ENCODE measurements at places on chromosomes 1 and 21.
A peak's percentile ranks its signal among the peaks of the same experiment; 100 is the strongest.

- no peak for DNase-seq
These were observed 9.0 kb downstream of the TRAF5 start for GRCh38 chr1:211335522-211336157.

DNA sequence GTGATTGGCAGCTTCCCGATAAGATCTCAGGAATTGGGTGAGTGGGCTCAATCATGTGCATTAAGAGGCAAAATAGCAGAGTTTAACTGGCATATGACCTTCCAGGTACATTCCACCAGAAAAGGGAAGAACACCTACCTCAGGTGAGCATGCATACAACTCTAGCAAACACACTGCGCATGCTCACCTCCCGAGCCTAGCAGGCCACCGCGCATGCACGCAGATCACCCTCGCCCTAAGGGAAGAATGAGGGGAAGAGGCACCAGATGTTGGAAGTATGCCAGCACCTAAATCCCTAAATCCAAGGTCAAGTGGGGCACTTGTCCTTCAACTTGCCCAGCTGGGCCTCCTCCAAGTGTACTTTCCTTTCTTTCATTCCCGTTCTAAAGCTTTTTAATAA, 23.6 kb upstream of the CBR3 start:
- no peak for DNase-seq

DNA sequence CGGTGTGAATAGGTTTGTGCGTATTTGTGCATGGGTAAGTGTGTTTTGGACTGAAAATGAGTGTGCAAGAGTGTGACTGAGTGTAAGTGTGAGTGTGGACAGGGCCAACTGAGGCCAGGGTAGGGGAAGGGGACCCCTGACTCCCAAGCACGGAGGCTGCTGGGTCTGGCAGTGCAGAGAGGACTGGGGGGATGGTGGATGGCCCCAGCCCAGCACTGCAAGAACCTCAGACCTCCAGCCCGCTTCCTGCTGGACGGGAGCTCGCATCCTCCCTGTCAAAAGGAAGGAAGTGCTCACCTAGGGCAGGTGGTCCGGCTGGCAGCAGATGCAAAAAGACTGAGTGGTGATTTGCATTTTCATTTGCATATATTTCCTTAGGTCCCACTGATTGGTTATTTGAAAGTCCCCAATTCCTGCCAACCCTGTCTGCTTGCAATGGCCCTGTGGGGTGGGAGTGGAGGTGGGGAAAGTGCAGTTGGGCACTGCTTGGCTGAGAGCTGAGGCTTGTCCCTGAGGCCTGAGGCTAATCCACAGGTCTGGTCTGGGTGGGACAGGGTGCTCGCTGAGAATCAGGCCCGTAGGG, 42.8 kb upstream of the CASZ1 start:
- DNase-seq, result no peak

GRCh38 chr1:164982545-164982944, 374.0 kb downstream of the LMX1A start:
- DNase-seq, result no peak

GRCh38 chr1:12196641-12197482, 30.1 kb downstream of the TNFRSF1B start:
- no peak for DNase-seq

GRCh38 chr1:226980122-226980560, 40.0 kb downstream of the COQ8A start:
- no peak for DNase-seq

DNA sequence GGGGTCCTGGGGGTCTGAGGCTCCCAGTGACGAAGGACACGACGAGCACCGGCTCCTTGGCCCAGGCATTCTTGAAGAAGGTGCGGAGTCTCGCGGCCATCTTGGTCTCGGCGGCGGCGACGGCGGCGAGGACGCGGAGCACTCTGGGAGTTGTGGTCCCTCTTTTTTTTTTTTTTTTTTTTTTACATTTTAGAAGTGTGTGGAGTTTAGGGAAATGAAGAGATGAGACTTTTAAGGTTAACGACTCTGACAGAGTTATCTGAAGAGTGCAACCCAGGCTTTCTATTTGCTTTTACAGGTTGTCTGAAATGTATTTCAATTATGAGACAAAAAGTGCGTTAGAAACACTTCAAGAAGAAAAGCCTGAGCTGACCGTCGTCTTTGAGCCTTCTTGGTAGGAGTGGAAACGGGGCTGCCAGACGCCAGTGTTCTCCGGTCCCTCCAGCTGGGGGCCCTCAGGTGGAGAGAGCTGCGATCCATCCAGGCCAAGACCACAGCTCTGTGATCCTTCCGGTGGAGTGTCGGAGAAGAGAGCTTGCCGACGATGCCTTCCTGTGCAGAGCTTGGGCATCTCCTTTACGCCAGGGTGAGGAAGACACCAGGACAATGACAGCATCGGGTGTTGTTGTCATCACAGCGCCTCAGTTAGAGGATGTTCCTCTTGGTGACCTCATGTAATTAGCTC, 9.7 kb downstream of the OR2B11 start:
- DNase-seq, result peak; percentile 61

DNA sequence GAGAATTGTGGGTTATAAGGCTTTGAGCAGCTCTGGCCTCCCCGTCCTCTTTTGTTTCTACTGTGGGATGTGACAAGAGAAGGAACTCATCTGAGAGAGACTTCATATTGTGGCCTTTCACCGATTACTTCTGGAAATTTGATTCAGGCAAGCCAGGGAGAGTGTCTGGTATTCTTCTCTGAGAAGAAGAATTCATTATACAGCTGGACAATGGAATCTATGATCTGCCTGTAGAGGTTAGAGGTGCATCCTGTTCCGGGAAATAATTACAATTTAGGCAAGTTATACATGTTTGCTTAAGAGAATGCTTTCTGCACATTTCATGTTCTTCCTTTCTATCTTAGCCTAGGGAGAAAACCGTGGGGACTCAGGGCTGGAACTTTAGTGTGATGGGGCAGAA, 12.8 kb upstream of the RNU1-2 start:
- DNase-seq, result no peak

- DNase-seq, result no peak
These were observed 7.2 kb downstream of the TUFT1 start for GRCh38 chr1:151547119-151547899.

DNA sequence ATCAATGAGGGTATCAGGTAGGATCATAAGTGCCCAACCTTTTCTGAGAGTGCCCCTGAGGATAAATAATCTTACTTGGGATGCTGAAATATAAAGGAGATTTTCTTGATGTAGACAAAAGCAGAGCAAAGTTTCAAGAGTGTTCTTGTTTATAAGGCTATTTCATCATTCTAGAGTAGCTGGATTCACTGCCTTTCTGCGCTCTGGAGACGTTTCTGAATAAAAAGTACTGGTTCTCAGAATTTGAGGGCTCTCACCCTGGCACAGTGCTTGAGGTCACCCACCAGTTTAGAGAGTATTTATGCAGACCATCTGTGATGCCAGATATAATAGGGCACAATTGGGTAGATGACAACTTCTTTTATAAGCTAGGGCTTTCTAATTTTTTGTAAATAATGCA, 103.3 kb downstream of the GDAP2 start:
- DNase-seq, result no peak

DNA sequence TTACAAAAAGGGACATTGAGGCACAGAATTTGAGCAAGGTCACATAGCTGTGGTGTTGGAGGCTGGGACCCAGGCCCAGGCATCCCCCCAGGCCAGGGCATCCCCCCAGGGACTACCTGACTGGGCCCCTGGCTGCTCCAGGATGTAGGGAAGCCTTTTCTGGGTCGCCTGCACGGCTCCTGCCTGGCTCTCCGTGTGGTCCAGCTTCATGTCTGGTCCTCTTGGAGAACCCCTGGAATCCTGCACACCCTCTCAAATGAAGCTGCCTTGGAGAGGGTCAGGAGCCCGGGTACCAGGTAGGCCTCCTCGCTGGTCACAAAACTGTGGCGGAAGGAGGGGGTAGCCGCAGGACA, 919 bp upstream of the CELSR2 start:
- no peak for DNase-seq

- no peak for DNase-seq
These were observed 522 bp upstream of the SPTA1 start for GRCh38 chr1:158687037-158687436.

DNA sequence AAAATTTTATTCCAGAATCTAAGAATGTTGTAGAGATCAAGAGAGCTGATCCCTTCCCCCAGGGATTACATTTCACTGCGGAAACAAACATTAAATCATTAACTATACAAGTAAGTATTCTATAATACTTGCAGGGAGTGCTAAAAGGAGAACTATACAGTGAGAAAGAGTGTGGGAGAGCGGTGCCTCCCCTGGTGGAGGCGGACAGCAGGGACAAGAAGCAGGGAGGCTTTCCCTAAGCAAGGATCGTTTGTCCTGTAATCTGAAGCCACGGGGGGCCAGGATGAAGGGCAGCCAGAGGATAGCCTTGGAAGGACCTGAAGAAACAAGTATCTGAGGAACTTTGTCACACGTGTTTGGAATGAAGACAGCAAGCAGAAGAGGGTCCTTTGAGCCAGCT, 40.1 kb downstream of the SLC9C2 start:
- DNase-seq, result no peak

GRCh38 chr1:58231204-58231603, 315.3 kb downstream of the OMA1 start:
- no peak for DNase-seq

- DNase-seq, result no peak
These were observed 18.5 kb downstream of the ETS2 start for GRCh38 chr21:38824124-38824822.

GRCh38 chr1:93328809-93329760, 16.6 kb upstream of the DR1 start:
- no peak for DNase-seq

DNA sequence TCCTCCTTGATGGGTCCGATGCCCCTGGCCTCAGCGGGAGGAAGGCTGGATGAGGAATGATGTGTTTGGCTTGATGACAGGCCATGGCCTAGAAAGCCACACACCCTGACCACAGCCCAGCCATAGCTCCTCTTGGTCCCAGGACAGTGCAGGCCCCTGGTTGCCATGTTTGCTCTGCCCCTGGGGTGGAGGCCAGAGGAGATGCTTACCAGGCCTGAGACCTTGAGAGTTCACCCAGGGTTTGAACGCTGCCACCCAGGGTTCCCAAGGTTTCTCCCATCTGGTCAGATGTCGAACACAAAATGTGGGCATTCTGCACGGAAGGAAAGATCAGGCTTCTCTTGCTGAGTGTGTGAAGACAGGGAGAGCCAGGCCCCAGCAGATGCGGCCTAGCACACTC, 2.6 kb downstream of the C1orf226 start:
- DNase-seq, result no peak

GRCh38 chr1:156676114-156676819, 940 bp downstream of the NES start:
- DNase-seq, result no peak

DNA sequence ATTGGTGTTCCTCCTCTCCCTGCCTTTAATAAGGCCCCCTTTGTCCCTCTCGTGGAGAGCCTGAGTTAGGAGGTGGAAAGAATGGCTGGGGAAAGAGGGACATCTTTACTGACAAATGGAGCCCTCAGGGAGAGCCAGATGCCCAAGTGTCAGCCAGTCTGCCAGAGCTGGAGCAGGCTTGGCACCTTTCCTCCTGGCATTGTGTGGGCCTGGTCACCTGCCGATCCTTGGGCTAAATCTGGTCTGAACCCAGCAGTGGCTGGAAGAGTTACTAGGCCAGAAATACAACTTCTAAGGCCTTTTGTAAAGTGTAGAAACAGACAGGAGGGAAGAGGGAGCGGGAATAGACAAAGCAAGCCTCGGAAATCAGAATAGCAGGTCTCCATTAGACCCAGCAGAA, 24.9 kb downstream of the VANGL1 start:
- DNase-seq, result no peak

- peak; percentile 97 for DNase-seq
These were observed 12.4 kb downstream of the LMNA start for GRCh38 chr1:156126630-156127534.

GRCh38 chr1:14415396-14415795, 183.1 kb upstream of the KAZN start:
- peak; percentile 12 for DNase-seq

GRCh38 chr1:229024528-229025130, 246.3 kb upstream of the RAB4A start:
- DNase-seq, result peak; percentile 80

GRCh38 chr1:231757101-231757404, 130.5 kb downstream of the DISC1 start:
- no peak for DNase-seq

DNA sequence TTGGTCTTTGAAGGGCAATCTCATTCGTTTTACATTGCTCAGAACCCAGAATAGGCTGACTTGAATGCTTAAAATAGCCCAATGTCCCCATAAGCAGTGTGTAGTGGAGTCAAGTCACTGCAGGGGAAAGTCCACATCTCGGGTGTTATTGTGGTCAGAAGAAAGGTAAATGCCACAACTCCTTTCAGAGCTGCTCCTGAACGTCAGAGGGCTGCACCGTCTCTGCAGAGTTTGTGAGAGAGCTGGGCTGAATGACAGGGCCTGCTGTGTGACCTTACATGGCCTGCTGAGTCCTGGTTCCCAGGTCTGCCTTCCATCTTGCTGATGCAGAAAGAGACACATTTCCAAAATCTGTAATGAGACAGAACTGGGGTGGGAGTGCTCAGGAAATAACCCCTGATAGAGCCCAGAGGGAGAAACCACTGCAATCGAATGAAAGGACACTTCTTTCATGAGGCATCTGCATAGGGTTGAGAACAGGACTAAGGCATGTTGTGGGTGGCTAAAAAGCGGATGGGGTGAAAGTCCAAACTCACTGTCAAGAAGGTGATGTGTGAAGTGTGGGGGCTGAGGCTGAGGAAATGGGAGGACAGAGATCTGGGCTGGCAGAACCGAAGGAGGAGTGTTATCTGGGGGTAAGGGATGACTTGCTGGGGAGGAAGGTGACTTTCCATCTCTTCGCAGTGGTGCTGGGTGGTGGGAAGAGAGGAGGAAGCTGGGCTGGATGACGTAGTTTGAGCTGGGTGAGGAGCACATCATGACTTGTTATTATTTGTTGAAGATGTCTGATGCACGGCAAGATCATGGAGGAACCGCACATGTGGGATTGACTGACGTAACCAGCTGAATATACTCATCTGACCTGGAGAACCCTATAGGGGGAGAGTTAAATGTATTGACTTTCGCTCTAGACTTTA, 33.7 kb downstream of the XCL2 start:
- DNase-seq, result no peak

- peak; percentile 88 for DNase-seq
These were observed 13.5 kb downstream of the TNFSF4 start for GRCh38 chr1:173193639-173194038.

GRCh38 chr1:15692121-15692682, 8.1 kb downstream of the PLEKHM2 start:
- no peak for DNase-seq

DNA sequence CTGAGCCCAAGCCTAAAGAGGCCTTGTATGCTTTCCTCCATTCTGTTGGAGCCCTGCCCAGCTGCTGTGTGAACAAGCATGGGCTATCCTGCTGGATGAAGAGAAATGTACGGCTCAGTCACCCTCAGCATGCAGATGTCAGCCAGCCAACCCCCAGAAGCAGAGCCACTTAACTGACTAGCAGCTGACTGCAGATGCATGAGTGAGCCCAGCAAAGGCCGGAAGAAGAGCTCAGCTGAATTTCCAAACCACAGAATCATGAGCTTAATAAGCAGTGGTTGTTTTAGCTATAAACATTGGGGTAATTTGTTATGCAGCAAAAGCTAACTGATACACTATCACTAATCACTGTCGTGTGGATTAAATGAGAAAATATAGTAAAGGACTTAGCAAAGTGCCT, 39.0 kb downstream of the FOXO6 start:
- no peak for DNase-seq
